ENCODE measurements at places on chromosomes 7 and 10. TPM values are rescaled to one million over a fixed set of nuclear protein-coding genes. Genes with fewer than 3 reads are reported as not detected.

The INA gene
- total RNA-seq = 1.8 TPM

The PRSS1 gene
- 10.0 TPM for total RNA-seq

The INHBA gene
- total RNA-seq = 3.5 TPM

The CCDC3 gene
- not detected for total RNA-seq

The PPP1R9A gene
- total RNA-seq = 10.7 TPM

The POU6F2 gene
- total RNA-seq = not detected

The ASB10 gene
- not detected for total RNA-seq

The AMZ1 gene
- total RNA-seq = not detected

The MMP21 gene
- not detected for total RNA-seq

DNA sequence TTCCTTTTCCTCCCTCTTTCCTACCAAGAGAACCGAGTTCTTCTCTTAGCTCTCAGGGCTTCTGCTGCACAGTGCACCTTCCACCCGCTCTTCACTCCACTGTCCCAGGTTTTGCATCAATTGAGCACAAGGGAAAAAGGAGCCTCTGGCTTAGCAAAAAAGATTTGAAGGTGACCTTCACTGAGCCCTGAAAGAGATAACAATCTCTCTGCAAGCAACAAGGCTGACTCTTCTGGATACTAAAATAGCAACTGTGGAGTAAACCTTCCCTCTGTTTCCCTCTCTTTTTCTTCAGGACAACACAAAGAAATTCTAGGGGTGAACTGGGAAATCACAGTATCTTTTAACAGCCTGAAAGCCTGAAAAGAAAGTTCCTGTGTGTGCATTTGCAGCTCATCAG is 354.7 kb upstream of the PODXL start:
- no peak for DNase-seq

DNA sequence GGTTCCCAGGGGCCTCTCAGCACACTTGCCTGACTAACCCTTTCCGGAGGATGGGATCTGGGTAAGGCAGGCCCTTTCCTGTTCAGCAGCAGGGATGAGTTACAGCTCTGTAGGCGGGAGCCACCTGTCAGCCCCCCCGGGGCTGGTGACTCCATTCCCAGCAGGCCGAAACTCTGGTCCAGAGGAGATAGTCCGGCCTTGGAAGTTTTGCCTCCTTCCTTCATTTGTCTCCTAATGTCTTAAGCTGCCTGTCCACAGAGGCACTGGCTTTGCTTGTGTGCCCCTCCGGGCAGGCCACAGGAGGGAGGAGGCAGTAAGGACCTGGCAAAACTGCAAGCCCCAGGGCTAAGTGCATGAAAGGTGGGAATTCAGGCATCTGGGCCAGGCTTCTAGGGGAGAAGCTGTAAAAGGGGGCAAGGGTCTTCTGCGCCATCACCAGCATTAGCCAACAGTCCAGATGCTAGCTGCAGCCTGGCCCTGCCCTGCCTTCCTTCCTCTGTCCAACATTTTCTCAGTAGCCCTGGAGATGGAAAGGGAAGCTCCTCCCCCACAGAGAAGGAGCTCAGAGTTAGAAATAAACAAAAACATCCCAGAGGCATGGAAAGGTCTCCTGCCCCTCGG is 1.2 kb downstream of the ADIRF start:
- DNase-seq = peak; percentile 24

GRCh38 chr10:68284062-68285001 is 47.5 kb upstream of the HNRNPH3 start:
- DNase-seq = no peak

GRCh38 chr10:120458432-120458831 is 1.4 kb downstream of the PLPP4 start:
- DNase-seq = no peak

DNA sequence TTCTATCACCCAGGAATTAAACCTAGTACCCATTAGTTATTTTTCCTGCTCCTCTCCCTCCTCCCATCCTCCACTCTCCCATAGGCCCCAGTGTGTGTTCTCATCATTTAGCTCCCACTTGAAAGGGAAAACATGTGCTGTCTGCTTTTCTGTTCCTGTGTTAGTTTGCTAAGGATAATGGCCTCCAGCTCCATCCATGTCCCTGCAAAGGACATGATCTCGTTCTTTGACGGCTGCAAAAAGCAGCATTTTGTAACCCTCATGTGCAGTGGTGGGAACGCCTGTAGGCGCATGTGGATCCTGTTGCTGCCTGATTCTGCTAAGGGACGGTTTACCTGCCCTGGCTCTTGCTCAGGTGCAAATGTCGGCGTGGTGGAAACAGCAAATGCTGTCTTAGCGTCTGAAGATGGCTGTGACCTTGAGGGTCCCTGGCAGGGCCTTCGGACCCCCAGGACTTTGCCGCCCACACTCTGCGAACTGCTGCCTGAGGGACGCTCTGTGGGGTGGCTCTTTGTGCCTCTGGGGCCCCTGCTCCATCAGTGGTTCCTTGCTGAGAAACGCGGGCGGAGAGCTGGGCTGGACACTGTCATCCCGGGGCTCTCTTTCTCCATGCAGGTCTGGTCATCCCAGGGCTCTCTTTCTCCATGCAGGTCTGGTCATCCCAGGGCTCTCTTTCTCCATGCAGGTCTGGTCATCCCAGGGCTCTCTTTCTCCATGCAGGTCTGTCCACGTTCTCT is 5.6 kb upstream of the MTG1 start:
- peak; percentile 18 for DNase-seq

DNA sequence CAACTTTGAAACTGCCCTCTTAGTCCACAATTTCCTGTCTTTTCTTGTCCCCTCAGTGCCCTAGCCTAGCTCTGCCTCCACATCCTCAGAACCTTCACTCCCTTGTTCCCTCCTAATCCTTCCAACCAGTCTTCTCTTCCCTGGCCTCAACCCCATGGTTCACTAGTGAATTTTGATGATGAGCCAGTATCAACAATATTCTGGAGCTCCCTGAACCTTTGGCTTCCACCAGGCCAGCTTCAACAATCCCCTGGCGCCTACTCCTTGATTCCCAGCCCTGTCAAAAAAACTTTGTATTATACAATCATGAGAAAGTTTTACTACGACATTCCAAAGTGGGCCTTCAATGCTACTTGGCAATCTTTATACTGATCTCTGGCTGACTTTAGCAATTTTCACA is 116.5 kb downstream of the LMBR1 start:
- DNase-seq = no peak

DNA sequence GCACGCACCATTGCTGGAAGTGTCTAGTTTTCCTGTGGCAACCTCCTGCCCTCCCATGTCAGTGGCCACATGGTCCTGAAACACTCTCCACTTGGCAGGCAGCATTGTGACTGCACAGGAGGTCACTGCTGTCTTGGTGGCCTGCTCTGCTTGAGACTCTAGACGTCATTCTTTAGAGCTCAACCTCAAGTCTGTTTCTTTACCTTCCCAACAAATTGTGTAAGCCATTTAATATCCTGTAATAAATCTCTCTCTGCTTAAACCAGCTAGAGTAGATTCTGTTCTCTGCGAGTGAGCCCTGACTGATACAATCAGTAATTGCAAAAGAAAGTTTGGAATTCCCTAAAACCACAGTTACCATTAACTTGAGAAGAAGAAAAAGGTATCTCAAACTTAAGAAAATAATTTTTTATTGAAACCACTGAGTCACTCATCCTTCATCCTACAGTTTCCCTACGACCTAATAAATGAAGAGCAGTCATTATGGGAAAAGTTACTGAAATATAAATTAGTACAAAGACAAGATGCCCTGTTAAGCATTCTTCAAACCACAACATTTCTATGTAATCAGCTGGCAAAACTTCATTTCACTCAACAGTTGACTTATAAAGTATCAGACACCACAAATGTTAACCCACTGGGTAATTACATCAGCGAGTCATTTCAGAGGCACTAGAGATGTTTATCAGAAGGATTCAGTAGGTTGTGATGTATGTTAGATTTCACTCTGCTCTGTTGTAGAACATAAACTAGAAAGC is 18.0 kb downstream of the SLC25A13 start:
- no peak for DNase-seq

DNA sequence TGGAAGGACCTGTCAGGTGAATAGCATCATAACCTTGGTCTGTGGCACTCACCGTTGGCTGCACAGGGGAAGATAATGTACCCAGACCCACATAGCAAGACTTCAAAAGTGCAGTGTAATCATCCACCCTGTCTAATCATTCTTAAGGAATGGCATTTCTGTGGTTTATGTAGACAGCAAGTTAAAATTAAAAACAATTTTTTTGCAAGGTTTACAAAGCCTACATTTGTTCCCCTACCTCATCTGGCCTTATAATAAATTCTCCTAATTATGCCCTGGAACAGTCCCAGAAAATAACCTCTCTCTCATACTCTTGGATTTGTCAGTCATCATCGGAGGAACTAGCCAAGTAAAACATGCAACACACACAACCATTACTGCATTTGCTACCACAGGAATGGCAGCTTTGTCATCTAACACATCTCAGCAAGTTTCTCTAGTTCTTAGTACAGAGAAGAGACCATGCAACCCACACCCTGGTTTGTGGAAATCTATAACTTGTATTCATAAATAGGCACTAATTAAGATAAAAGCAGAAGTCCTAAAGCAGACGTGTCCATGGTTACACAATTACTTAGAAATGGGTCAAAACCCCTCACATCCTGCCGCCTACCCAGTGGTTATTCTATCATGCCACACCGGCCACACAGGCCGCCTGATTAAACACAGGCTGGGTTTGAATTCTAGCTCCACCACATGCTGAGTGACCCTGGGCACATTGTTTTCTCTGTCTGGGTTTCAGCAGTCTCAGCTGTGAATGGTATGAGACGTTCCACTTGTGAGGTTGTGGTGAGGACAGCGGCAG is 19.1 kb downstream of the ABLIM1 start:
- DNase-seq = no peak

- no peak for DNase-seq
Observed at GRCh38 chr7:79820387-79820786, 314.2 kb upstream of the GNAI1 start.

GRCh38 chr7:70520611-70521010 is 611.3 kb upstream of the GALNT17 start:
- no peak for DNase-seq

DNA sequence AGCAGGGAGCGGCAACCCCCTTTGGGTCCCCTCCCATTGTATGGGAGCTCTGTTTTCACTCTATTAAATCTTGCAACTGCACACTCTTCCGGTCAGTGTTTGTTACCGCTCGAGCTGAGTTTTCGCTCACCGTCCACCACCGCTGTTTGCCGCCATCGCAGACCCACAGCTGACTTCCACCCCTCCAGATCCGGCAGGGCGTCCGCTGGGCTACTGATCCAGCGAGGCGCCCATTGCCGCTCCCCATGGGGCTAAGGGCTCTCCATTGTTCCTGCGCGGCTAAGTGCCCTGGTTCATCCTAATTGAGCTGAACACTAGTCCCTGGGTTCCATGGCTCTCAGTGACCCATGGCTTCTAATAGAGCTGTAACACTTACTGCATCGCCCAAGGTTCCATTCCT is 115.6 kb upstream of the AUTS2 start:
- DNase-seq = no peak

GRCh38 chr7:29102558-29103151 is 43.7 kb downstream of the CPVL start:
- peak; percentile 67 for DNase-seq

DNA sequence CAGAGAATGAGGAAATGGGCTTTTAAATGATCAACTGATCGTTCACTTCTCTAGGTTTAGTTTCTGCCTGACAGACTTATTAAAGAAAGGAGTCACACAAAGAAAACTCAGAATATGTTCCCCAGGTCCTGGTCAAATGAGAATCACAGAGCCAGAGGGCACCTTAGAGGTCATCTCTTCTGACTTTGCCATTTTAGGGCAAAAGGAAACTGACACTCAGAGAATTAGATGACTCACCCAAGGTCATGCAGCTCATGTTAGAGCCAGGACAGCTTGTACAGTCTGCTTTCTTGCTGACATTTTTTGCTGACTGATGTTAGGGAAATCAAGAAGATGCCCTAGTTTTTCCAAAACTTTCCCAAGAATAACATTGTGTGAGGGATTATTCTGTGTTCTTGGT is 312.7 kb upstream of the SP8 start:
- no peak for DNase-seq

GRCh38 chr7:74000489-74001149 is 27.4 kb upstream of the ELN start:
- no peak for DNase-seq

- no peak for DNase-seq
Observed at GRCh38 chr7:99120501-99120900, 23.4 kb downstream of the SMURF1 start.

DNA sequence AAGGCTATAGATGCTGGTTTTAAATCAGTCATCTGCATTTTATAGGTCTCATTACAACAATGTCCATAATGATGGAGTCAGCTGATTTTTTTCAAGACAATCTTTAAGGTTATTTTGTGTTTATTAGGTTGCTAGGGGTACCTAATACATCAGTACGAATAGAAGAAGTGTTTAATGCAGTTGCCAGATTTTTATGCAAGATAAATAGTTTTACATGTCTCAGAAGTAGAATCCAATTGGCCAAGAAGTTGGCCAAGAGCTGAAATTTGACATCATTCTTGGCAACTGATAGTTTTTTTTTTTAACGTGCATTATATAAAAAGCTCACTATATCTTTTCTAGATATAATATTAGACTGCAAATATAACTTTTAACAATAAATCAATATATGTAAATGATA is 208.5 kb downstream of the TRIL start:
- DNase-seq = peak; percentile 62
